ENCODE measurements at places on chromosomes 4 and X. TPM values are rescaled to one million over a fixed set of nuclear protein-coding genes. Genes with fewer than 3 reads are reported as not detected.

The C4orf46 gene
- 34.8 TPM for total RNA-seq

The DSPP gene
- not detected for total RNA-seq

The ETNPPL gene
- total RNA-seq: 0.27 TPM

The AFF2 gene
- not detected for total RNA-seq

The DMRTC1 gene
- not detected for total RNA-seq

The TLR2 gene
- under 0.01 TPM for total RNA-seq

The GPR50 gene
- total RNA-seq: not detected

All from thoracic aorta endothelial cell (primary cell).